ENCODE measurements at places on chromosomes 16 and 17.

- no peak for DNase-seq
These were observed 7.2 kb downstream of the TANGO6 start for GRCh38 chr16:68850481-68850880.

- DNase-seq, result no peak
These were observed 1.0 kb downstream of the KRT13 start for GRCh38 chr17:41504246-41504977.

GRCh38 chr17:81245024-81245664 lies 6.0 kb downstream of the NDUFAF8 start:
- no peak for DNase-seq

GRCh38 chr17:81396722-81397313 lies 1.6 kb downstream of the BAHCC1 start:
- DNase-seq, result no peak

GRCh38 chr17:41211845-41212466 lies 14.5 kb upstream of the KRTAP9-2 start:
- no peak for DNase-seq

- no peak for DNase-seq
These were observed at the start of gene SLFN14 for GRCh38 chr17:35560703-35561102. Gene SLFN14 (minus strand): TSS chr17:35560819. CDS start chr17:35558062, 2,757 bp downstream.

- no peak for DNase-seq
These were observed 2.1 kb downstream of the MPO start for GRCh38 chr17:58278661-58279015.

GRCh38 chr17:78263736-78264340 lies 32.4 kb downstream of the TMEM235 start:
- DNase-seq, result no peak

- no peak for DNase-seq
These were observed 201.4 kb upstream of the CIBAR2 start for GRCh38 chr16:85313526-85314301.

DNA sequence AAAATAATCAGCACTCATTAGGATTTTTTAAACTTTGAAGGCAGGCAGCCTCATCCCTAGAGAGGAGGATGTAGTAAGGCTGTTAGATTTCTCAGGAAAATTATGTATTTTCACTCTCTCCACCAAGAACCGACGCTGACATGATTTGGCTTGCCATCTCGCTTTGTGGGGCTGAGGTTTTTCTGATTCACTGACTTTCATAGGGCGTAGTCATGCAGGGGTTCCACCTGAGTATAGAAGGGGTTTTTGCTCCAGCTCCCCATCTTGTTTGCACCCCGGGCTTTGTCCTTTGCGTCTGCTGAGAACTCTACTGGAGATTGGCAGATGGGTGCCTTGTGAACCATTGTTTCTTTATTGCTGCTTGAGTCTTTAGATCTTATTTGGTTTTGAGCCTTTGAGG lies 20.2 kb downstream of the TOM1L1 start:
- DNase-seq, result no peak

- no peak for DNase-seq
These were observed 127.0 kb upstream of the MON1B start for GRCh38 chr16:77064037-77064436.

- DNase-seq, result no peak
These were observed 121.7 kb upstream of the CCL2 start for GRCh38 chr17:34133350-34133749.

- DNase-seq, result no peak
These were observed 27.3 kb downstream of the MIS12 start for GRCh38 chr17:5513628-5514027.

DNA sequence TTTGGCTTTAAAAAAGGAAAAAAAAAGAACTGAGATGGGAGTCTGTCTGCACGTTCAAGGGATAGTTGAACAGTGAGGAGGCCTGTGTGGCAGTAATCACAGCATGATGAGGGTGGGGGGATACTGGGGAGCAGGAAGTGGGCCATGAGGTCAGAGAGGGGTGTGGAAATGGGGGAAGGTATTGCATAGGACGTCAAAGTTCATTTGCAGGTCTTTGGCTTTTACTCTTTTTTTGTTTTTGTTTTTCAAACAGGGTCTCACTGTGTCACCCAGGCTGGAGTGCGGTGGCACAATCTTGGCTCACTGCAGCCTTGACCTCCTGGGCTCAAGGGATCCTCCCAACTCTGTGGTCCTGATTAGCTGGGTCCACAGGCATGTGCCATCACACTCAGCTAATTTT lies 19.0 kb downstream of the WWP2 start:
- no peak for DNase-seq

GRCh38 chr16:73149334-73149733 lies 101.4 kb upstream of the ZFHX3 start:
- DNase-seq, result no peak

DNA sequence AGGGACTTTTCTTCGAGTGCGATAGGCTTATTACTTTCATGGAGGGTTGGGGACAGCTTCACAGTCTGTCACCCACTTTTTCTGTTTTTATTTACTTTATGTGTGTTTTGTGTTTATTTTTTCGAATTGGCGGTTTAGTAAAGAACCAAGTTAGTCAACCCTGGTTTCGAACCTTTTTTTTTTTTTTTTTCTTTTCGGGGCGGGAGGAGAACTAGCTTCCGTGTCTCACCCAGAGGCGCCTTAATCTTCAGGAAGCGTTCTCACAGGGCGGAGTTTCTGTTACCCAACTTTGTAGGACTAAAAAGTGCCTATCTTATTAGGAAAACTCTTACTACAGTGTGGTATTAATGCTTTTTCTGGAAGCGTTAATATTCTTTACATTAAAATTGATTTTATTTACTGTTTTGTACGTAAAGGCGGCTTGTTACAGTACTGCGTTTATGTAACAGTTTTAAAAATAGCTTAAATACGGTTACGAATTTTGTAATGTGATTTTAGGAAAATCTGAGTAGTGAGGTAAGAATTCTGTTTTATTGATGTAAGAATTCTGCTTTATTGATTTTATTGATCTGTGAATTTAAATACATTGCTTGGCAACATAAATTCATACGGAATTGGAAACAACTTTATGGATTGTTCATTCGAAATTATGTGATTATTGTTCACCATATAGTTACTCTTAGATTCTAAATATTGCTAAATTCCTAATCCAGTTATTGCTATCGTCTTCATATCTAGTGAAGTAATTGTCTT lies 885 bp downstream of the ZNF207 start:
- peak; percentile 23 for DNase-seq

DNA sequence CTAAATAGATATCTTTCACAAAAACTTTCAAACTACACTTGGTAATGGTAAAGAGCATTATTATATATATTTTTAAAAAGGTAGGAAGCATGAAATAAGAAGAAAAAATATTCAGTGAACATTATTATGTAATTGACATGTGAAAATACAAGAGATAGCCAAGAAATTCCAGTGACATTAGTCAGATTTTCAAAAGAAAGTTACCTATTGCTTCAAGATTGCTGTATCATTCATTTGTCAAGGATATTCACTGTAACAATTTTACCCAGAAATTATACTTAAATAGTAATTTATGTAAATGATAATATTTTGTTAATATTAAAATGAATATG lies 350.2 kb downstream of the KIF2B start:
- DNase-seq, result no peak

GRCh38 chr17:6786618-6787017 lies 10.6 kb downstream of the FBXO39 start:
- no peak for DNase-seq

DNA sequence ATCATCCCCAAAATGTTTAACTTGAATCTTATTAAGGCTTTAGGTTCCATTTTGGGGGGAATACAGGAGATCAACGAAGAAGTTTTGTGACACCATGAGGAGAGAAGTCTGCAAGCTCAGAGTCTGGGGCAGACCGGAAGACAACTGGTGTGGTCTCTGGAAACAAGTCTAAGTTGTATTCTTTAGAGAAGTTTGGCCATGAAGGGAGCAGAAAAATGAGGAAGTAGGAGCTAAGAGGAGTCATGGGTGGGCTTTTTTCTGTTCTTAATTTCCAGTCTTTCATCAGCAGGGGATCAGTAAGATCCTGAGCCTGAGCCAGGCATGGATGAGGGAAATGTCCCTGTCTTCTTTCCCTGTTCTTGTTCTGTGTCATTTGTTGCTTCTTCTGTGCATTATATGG lies 35.8 kb upstream of the NF1 start:
- no peak for DNase-seq

DNA sequence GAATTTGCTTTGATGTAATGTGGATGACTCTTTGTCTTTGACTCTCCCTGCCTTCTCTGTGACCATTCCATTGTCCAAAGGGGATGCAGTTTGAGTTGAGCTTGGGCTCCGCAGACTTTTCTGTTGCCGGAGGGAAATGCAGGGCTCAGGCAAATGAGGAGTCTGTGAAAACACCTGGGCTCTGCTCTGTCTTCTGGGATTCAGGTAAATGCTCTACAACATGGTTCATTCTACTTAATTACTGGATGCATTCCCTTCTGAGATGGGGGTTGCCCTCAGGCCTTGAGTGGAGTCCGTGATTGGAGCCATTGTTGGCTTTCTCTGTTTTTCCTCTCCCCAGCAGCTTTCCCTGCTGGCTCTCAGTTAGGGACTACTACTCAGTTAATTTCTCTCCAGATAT lies 26.4 kb upstream of the SPNS2 start:
- no peak for DNase-seq

DNA sequence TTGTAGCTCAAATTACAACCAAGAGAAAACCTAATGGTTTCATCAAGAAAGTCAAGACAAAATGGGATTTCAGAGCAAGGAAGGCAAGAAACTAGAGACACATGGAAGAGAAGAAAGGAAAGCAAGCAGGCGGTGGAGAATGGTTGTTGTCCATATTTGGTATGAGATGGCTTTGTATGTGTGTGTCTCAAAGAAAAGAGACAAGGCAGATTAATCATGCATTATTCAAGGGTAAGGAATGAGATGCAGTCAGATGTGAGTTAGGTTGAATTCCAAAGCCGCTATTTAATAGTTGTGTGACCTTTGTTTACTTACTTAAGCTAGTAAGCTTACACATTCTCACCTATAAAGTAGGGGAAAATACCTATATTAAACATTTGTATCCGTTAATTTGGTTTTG lies 1029.6 kb downstream of the CDH11 start:
- no peak for DNase-seq

DNA sequence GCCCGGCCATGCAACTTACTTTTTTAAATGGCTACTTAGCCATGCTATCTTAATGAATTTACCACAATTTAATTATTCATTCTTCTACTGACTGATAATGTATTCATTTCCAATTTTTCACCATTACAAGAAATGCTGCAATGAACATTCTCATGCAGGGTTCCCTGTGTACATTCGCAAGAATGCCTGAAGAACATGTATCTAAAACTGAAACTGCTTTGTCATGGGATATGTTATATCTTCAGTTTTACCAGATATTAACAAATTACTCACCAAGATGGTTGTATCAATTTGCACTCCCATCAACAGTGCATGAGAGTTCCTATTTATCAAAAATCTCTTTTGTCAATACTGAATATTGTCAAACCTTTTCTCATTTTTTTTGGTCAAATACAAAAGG lies 100.8 kb downstream of the SLC39A11 start:
- no peak for DNase-seq

GRCh38 chr17:81991684-81992305 lies 14.4 kb downstream of the ASPSCR1 start:
- DNase-seq, result no peak

- DNase-seq, result peak; percentile 62
These were observed 17.7 kb downstream of the PSMD11 start for GRCh38 chr17:32461853-32462617.

GRCh38 chr17:66611397-66611796 lies 223.5 kb upstream of the CACNG5 start:
- no peak for DNase-seq

GRCh38 chr17:8542599-8543502 lies 87.7 kb downstream of the MYH10 start:
- no peak for DNase-seq

- no peak for DNase-seq
These were observed 35.2 kb downstream of the GJC1 start for GRCh38 chr17:44794851-44795413.

DNA sequence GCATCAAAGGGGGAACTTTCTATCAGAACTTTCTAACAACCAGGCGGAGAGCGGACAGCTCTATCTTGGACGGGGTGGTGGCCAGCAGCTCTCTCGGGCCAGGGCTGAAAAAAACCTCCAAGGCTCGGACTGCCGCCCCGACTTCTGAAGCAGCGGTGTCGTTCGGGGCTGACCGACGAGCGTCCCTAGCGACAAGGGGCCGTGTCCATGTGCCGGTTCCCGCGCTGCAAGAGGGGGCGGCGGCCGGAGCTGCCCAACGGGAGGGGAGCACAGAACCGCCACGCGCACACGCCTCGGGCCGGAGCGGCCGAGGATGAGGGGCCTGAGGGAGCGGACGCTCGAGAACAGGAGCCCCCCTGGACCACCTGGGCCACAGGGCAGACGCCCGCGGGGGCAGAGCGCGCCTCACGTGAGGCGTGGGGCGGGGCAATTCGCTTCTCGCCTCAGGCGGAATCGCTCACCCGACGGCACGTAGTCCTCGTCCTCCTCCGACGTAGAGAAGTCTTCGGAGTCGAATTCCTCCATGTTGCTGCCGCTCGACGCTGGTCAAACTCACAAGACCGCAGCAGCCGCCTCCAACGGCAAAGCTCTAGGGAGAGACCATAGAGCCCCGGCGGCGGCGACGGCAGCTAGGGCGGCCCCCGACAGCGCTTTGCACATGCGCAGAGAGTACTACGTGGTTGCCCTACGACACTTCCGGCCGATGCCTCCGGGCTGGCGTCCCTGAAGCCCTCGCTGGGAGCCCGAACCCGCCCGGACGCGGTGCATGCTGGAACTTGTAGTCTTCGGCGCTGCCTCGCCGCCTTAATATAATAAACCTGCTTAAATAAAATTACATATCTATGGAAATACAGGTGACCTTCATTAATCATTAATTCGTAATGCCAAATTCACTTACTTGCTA lies at the start of gene CFDP1:
TSS of gene CFDP1 (minus strand) at position 676 of the 904 bp plus-strand sequence. CDS start at position 525, 151 bp downstream.
- peak; percentile 94 for DNase-seq

DNA sequence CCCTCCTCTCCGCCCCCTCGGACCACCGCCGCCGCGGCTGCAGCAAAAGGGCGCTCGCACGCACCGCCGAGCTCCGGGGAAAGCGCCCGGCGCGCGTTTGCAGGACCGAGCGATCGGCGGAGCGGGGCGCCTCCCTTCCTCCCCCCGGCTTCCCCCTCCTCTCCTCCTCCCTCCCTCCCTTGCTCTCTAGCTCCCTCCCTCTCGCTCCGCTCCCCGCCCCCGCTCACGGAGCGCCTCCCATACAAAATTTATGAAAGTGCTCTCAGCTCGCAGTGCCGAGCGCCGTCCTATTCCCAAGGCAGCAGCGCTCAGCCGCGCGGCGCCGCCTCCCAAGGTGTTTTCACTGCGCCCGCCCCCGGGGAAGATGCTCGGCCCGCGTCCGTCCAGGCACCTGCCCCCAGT lies at the start of gene RTN4RL1:
TSS of gene RTN4RL1 (minus strand) at position 115 of the 402 bp plus-strand sequence. CDS start 469 bp downstream, outside the sequence.
- peak; percentile 78 for DNase-seq

GRCh38 chr16:79628988-79629387 lies 28.5 kb upstream of the MAF start:
- DNase-seq, result no peak

- DNase-seq, result no peak
These were observed 45.4 kb downstream of the KCNJ16 start for GRCh38 chr17:70120425-70120824.

DNA sequence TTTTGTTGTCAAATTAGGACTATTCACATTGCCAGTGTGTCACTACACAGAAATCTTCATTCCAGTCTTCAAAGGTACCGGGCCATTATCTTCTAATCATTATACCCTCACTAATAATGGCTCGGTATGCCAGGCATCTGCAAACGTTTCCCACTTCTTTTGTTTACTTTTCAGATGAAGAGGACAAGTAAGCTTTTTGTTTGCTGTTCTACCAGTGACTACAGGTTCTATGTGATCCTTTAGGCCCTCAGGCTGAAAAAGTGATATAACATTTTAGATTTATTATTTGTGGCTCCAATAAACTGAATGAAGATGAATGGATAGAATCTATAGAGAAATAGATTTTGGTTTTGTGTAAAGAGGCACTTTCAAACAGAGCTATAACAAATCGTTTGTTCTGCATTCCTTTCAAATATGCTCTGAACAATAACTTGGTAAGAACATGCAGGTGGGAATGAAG lies 403 bp upstream of the KRTAP3-1 start:
- no peak for DNase-seq

Measured in activated CD4-positive, alpha-beta T cell treated with anti-CD3 and anti-CD28 coated beads, Interleukin-2, amount 50 U/mL, for 4 hours (primary cell).